ENCODE measurements at places on chromosomes 12 and 14.

- no peak overlapping the region for H3K4me3 ChIP-seq
- peaks cover 46% of the 10 kb centered on the region for H3K36me3 ChIP-seq
- H3K27me3 ChIP-seq: no peaks in the 10 kb centered on the region
- H3K4me1 ChIP-seq: no peaks in the 10 kb centered on the region
These were observed 74.5 kb downstream of the FERMT2 start for GRCh38 chr14:52876311-52876710.

- no peaks in the 10 kb centered on the region for H3K4me1 ChIP-seq
- H3K4me3 ChIP-seq: no peak within 1 kb of the TSS
- H3K36me3 ChIP-seq: no peaks in the 10 kb centered on the region
These were observed at the start of gene DCN for GRCh38 chr12:91182636-91183455. TSS of gene DCN (minus strand) at chr12:91182817. CDS start at chr12:91178552, 4,265 bp downstream.

- H3K4me1 ChIP-seq: no peaks in the 10 kb centered on the region
- H3K4me3 ChIP-seq: no peak overlapping the region
- no peak for DNase-seq
- H3K27me3 ChIP-seq: no peaks in the 10 kb centered on the region
- H3K27ac ChIP-seq: no peak overlapping the region
- no peaks in the 10 kb centered on the region for H3K36me3 ChIP-seq
These were observed 150.3 kb downstream of the LRRK2 start for GRCh38 chr12:40375076-40375475.

- no peak for DNase-seq
- peaks cover 2% of the 10 kb centered on the region for H3K4me1 ChIP-seq
- H3K4me3 ChIP-seq: no peak overlapping the region
- H3K27ac ChIP-seq: no peak overlapping the region
These were observed 2.3 kb upstream of the ZNF705A start for GRCh38 chr12:8154526-8154925.

GRCh38 chr14:35940291-35940690, 114.2 kb downstream of the BRMS1L start:
- peak overlapping the region; percentile 15 for H3K4me3 ChIP-seq
- peak overlapping the region; percentile 76 for H3K27ac ChIP-seq
- no peaks in the 10 kb centered on the region for H3K27me3 ChIP-seq
- H3K36me3 ChIP-seq: no peaks in the 10 kb centered on the region

DNA sequence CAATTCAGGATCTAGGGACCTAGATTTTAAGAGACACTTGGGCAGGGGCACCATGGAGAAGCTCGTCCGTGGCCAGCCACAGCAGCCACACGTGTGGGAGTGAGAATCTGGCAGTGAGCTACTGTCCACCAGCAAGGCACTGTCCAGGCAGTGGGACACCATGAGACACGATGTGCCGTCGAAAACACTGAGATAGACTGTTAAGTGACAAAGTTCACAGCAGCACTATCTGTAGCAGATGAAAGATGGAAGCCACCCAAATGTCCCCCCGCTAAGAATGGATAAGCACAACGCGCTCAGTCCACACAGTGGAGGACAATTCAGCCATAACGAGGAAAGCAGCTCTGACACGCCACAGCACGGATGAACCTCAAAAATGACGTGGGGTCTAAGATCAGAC, 19.7 kb downstream of the RILPL1 start:
- no peak overlapping the region for H3K27ac ChIP-seq
- no peak overlapping the region for H3K4me3 ChIP-seq
- no peaks in the 10 kb centered on the region for H3K4me1 ChIP-seq
- peaks cover 28% of the 10 kb centered on the region for H3K36me3 ChIP-seq

DNA sequence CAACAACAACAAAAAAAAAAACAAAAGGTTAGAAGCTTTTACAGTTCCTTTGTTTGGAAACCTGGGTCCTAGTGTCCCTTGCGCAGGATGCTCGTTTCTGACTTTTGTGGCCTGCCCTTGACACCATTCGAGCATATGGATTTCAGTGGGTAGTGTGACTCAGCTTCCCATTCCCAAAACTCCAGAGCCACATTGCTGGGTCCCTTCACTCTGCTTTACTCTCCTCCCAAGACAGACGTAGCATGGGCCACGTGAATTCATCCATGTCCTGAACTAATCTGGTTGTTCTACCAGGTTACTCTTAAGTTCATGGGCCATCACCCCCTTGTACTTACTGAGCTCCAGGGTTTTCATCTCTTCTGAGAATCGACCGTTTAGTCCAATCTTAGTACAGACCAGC, 68.0 kb upstream of the MAX start:
- H3K27me3 ChIP-seq: no peaks in the 10 kb centered on the region
- H3K36me3 ChIP-seq: no peaks in the 10 kb centered on the region
- peaks cover 12% of the 10 kb centered on the region for H3K4me1 ChIP-seq
- DNase-seq: no peak

- no peak overlapping the region for H3K27ac ChIP-seq
- no peak for DNase-seq
- H3K36me3 ChIP-seq: no peaks in the 10 kb centered on the region
- no peaks in the 10 kb centered on the region for H3K27me3 ChIP-seq
These were observed 105.9 kb downstream of the PLXNC1 start for GRCh38 chr12:94254270-94254669.

DNA sequence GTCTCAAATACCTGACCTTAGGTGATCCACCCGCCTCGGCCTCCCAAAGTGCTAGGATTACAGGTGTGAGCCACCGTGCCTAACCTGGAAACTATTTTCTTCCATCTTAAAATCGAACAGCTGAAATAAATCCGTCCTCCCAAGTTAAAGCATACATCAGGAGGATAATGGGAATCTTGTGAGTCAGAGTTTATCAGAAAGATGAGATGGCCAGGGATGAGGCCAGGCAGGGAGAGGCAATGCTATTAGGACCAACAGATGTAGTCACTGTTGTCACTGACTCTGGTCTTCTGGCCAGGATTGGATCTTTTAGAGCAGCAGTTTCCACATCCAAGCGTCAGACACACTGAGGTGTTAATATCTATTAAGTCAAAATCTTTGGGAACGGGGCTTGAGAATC, 61.7 kb upstream of the USP44 start:
- no peak overlapping the region for H3K27ac ChIP-seq
- no peaks in the 10 kb centered on the region for H3K36me3 ChIP-seq
- no peaks in the 10 kb centered on the region for H3K27me3 ChIP-seq
- no peaks in the 10 kb centered on the region for H3K4me1 ChIP-seq
- DNase-seq: no peak

DNA sequence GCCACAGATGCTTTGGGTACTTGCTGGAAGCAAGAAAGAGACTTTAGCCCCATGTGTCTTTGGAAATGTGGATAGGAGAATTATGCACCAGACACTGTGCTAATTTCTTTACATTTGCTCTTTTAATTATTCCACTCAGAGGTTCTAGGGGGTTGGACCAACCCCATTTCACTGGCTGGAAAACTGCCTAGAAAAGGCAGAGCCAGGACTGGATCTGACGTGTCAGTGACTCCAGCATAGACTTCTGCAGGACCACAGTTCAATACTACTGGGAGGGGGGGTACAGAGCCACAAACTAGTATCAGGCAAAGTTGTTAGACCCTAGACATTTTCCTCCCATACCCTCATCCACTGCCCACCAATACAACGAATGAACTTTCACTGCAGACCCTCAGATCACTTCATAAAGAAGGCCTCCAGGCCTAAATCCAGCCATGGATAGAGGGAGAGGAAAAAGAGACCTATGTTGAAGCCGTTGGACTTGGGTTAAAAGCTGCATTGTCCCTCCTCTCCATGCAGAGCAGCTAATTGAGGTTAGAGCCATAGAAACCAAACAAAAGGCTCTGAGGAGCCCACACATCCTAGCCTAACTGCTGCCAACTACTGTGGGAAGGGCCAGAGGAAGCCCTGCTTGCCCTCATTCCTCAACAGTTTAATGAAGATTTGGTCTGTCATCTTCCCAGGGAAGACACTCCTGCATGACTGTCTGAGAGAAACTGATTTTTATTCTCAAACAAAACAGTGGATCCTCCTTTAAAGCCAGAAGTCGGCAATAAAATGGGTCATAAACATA, 68.7 kb downstream of the STON2 start:
- no peak overlapping the region for H3K27ac ChIP-seq
- H3K27me3 ChIP-seq: no peaks in the 10 kb centered on the region
- no peak overlapping the region for H3K4me3 ChIP-seq
- no peaks in the 10 kb centered on the region for H3K4me1 ChIP-seq
- DNase-seq: no peak

GRCh38 chr14:44589180-44589579, 82.1 kb upstream of the FSCB start:
- no peaks in the 10 kb centered on the region for H3K36me3 ChIP-seq
- H3K4me3 ChIP-seq: no peak overlapping the region
- H3K4me1 ChIP-seq: no peaks in the 10 kb centered on the region
- no peak for DNase-seq

GRCh38 chr14:75123991-75124390, 2.9 kb downstream of the NEK9 start:
- no peak for DNase-seq
- H3K36me3 ChIP-seq: peaks cover 25% of the 10 kb centered on the region
- no peak overlapping the region for H3K27ac ChIP-seq
- H3K4me3 ChIP-seq: no peak overlapping the region
- no peaks in the 10 kb centered on the region for H3K27me3 ChIP-seq
- peaks cover 27% of the 10 kb centered on the region for H3K4me1 ChIP-seq

- no peak overlapping the region for H3K27ac ChIP-seq
- no peaks in the 10 kb centered on the region for H3K27me3 ChIP-seq
- no peak for DNase-seq
- no peaks in the 10 kb centered on the region for H3K4me1 ChIP-seq
- no peaks in the 10 kb centered on the region for H3K36me3 ChIP-seq
These were observed 240.0 kb upstream of the CPNE8 start for GRCh38 chr12:39145175-39145999.

DNA sequence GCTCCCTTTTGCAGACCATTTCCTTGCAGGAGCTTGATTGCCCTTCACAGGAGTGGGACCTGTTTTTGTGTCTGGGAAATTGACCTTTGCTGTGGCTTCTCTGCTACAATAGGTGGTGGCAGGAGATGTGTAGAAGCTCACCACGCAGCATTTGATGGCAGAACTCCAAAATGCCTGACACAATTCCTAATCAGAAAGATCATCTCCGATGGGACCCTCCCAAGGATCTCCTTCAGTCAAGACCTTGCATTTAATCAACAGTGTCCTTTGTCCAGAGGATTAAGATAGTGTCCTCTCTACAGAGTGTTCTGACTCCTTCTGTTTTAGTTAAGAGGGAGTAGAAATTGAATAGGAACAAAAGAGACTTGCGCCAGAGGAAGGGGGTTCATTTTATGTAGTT, 83.6 kb upstream of the DDHD1 start:
- peaks cover 11% of the 10 kb centered on the region for H3K4me1 ChIP-seq
- no peak overlapping the region for H3K4me3 ChIP-seq
- peaks cover 42% of the 10 kb centered on the region for H3K36me3 ChIP-seq
- H3K27me3 ChIP-seq: no peaks in the 10 kb centered on the region
- H3K27ac ChIP-seq: no peak overlapping the region

DNA sequence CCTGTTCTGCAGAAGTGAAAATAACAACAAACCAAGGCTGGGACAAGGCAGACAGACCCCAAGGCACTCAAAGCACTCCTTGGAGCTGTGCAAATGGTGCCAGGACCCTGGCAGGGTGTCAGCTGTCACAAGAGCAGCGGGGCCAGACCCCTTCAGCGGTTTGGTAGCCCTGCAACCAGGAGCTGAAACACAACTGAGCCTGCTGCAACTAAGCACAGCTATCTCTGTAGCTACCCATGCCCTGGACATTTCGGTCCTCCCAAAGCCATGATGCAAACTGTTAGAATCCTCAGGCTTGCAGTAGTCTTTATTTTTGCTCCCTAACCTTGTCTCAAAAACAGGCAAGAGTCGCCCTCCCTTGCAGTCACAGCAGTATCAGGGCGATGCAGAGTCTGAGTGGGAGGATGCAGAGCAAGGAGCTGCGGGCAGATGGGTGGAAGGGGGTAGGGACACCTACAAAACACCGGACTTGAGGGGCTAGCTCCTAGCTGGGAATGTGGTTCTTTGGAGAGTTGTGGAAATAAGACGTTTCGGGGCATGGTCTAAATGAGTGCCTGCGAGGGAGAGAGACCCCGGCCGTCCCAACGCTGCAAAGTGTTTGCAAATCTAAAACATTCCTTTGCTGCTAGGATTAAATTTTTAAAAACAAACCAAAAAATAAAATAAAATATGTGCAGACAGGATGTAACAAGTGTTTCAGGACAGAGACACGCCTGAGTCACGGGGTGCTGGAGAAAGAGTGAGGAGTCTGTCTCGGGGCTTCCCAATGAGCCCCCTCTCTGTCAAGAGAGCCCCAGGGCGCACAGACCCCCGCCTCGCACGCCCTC, 1.0 kb downstream of the NUAK1 start:
- H3K36me3 ChIP-seq: no peaks in the 10 kb centered on the region
- H3K27ac ChIP-seq: no peak overlapping the region
- H3K4me1 ChIP-seq: no peaks in the 10 kb centered on the region
- DNase-seq: no peak
- peaks cover 19% of the 10 kb centered on the region for H3K27me3 ChIP-seq
- no peak overlapping the region for H3K4me3 ChIP-seq

- no peak overlapping the region for H3K27ac ChIP-seq
- H3K4me3 ChIP-seq: no peak overlapping the region
- no peak for DNase-seq
- no peaks in the 10 kb centered on the region for H3K27me3 ChIP-seq
- no peaks in the 10 kb centered on the region for H3K36me3 ChIP-seq
These were observed 6.9 kb downstream of the GCH1 start for GRCh38 chr14:54895683-54896082.

- H3K4me1 ChIP-seq: no peaks in the 10 kb centered on the region
- H3K27me3 ChIP-seq: no peaks in the 10 kb centered on the region
- H3K36me3 ChIP-seq: peaks cover 43% of the 10 kb centered on the region
- no peak for DNase-seq
- no peak overlapping the region for H3K4me3 ChIP-seq
These were observed 55.2 kb downstream of the ERO1A start for GRCh38 chr14:52640137-52640536.

GRCh38 chr12:104340177-104340576, 36.6 kb downstream of the EID3 start:
- no peak overlapping the region for H3K4me3 ChIP-seq
- H3K27ac ChIP-seq: no peak overlapping the region
- H3K36me3 ChIP-seq: peaks cover 85% of the 10 kb centered on the region
- H3K27me3 ChIP-seq: no peaks in the 10 kb centered on the region
- no peak for DNase-seq

GRCh38 chr12:6182279-6182898, 17.8 kb upstream of the CD9 start:
- H3K4me3 ChIP-seq: no peak overlapping the region
- H3K27ac ChIP-seq: no peak overlapping the region
- H3K4me1 ChIP-seq: no peaks in the 10 kb centered on the region
- H3K36me3 ChIP-seq: no peaks in the 10 kb centered on the region
- DNase-seq: no peak
- peaks cover 9% of the 10 kb centered on the region for H3K27me3 ChIP-seq

- no peak for DNase-seq
- H3K4me1 ChIP-seq: no peaks in the 10 kb centered on the region
- no peaks in the 10 kb centered on the region for H3K36me3 ChIP-seq
- H3K27ac ChIP-seq: no peak overlapping the region
- no peak overlapping the region for H3K4me3 ChIP-seq
- H3K27me3 ChIP-seq: no peaks in the 10 kb centered on the region
These were observed 384.7 kb downstream of the ALG10 start for GRCh38 chr12:34406996-34407300.

- DNase-seq: no peak
- no peak overlapping the region for H3K4me3 ChIP-seq
- no peaks in the 10 kb centered on the region for H3K27me3 ChIP-seq
- H3K4me1 ChIP-seq: no peaks in the 10 kb centered on the region
- peaks cover 21% of the 10 kb centered on the region for H3K36me3 ChIP-seq
- H3K27ac ChIP-seq: no peak overlapping the region
These were observed 52.3 kb upstream of the GPHB5 start for GRCh38 chr14:63371033-63371432.

Measured in DND-41 (cell line).